ENCODE measurements at places on chromosomes 6 and 20.

GRCh38 chr6:107713563-107713962 is 110.5 kb downstream of the SCML4 start:
- no peak for DNase-seq

- no peak for DNase-seq
Observed at GRCh38 chr6:19896693-19897010, 59.5 kb downstream of the ID4 start.

GRCh38 chr6:102039441-102039840 is 645.9 kb downstream of the GRIK2 start:
- DNase-seq: no peak

DNA sequence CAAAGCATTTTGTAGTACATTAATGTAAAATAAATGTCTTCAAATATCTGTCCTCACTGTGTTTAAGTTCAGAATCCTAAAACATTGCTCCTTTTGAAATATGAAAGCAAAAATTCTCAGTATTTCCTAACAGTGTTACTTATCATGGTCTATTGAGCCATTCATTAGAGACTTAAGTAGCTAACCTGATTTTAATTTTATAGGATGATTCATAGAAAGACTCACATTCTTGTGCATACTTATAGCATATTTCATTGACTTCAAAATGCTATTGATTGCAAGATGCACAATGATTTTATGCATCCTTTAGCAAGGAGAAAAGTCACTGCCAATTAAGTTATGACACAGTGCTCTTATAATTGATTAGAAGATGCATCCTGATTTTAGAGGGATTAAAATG is 85.7 kb downstream of the HIVEP1 start:
- no peak for DNase-seq

DNA sequence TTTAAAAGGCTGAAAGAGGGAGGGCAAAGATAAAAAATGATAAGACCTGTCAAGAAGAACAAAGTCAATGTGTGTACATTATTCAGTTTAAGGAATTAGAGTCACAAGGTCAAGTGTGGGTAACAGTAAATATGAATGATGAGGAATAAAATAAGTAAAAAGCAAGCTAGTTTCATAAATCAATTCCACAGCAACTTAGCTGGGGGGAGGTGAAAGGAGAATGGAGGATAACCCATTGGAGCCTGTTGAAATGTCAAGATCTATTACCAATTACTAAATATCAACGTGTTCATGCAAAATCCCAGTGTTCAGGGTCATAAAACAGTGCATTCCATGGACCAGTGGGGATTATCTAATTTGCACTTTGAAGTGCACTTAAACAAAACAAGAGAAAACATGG is 242.9 kb downstream of the TBX18 start:
- DNase-seq: no peak

GRCh38 chr6:170394980-170395379 is 88.4 kb downstream of the FAM120B start:
- no peak for DNase-seq

DNA sequence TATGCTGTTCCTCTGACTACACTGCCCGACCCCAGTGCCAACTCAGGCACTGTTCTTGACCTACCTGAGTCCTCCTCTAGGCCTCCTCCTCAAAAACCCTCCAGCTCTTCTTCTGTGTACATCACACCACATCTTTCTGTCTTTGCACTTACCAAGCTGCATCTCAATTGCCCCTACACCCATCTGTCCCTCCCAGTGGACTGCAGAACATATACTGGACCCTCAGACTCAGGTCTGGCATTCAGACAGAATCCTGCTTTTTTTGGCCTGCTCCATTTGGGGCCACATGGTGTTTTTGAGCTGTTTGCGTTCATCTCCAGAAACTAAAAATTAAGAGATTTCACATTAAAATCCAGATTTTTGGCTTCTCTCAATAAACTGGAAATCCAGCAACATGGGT is 23.2 kb upstream of the YWHAB start:
- no peak for DNase-seq

DNA sequence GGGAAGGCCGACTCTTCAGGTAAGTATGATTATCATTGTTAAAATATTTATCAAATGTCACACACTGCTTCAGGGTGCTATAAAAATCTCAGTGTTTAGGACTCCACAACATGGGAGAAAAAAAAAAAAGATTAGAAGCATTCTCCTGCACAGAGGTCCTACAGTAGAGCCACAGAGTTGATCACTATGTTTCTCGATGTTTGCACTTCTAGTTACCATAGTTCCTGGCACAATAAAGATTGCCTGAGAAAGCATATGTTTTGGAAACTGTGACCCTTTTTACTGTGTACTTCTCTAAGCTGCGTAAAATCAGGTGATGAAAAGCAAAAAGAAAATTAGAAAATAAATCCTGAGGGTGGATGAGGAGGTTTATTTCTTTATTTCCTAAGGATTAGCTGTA is 269.9 kb upstream of the SYNCRIP start:
- no peak for DNase-seq

DNA sequence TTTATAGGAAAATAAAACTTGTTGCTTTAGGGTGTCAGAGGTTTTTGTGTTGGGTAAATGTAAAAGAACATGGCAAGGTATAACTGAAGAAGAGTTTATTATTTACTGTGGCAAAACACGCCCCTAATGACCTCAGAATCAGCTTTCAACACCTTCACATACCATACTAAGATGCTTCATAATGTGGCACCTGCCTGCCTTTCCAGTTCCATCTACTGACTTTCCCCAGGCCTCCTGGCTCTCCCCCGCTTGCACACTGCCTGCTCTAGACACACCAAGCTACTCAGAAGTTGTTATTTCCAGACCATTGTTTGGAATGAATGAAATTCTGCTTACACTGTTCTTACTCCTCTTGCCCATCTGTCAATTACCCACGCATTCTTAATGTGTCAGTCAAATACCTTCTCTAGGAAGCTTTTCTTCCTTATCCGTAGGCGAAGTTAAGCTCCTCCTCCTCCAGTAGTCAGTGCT is 1.8 kb downstream of the TIAM2 start:
- no peak for DNase-seq

- DNase-seq: no peak
Observed at GRCh38 chr6:130838951-130839350, 11.7 kb downstream of the SMLR1 start.

- DNase-seq: no peak
Observed at GRCh38 chr6:138765896-138766655, 7.5 kb upstream of the CCDC28A start.

DNA sequence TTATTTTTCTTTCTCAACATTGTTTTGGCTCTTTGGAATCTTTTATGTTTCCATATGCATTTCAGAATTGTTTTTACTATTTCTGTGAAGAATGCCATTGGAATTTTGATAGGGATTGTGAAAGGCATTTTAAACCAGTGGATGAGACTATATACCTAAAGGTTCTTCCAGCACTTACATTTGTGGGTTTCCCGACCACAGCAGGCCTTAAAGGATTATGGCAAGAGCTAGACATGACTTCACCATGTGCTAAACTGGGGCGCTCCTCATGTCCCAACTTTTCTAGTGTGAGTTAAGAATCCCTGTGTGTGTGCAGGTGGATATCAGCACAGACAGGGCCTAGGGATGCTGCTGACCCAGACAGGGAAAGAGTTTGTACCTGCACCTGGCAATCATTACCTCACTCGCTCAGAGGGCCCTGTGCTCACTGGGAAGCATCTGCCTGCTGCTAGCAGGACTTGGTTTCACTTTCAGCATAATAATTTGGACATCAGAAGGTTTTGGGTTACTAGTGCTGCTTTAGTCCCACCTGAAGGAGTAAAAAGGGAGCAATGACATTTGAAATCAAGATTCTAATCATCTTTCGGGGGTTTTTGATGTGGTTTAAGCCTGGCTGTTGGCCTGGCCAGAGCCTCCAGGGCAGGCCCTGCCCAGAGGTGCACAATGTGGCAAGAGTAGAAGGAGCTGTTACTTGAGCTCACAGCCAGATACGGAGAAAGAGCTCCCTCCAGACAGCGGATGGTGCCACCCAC is 137.1 kb downstream of the CDC5L start:
- no peak for DNase-seq

DNA sequence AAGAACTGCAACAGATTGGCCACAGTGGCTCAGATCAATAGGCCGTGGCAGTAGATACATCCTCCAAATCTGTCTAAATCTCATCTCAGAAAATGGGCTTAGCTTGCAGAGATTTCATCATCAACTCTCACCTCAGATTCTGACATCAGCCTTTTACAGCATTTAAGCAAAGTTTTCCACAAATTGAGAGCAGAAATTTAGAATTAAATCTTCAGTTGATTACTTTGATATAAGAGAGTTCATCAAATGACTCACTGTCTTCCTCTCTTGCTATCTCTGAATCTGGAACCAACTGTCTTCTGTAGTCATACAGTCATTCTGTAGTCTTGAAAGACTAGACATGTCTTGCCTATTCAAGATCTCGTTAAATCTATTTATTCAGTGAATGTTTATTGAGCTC is 45.2 kb upstream of the CTAGE9 start:
- DNase-seq: no peak

- no peak for DNase-seq
Observed at GRCh38 chr6:80967609-80968008, 784.9 kb downstream of the TENT5A start.

- peak; percentile 28 for DNase-seq
Observed at GRCh38 chr20:56442389-56443365, 25.8 kb upstream of the RTF2 start.

DNA sequence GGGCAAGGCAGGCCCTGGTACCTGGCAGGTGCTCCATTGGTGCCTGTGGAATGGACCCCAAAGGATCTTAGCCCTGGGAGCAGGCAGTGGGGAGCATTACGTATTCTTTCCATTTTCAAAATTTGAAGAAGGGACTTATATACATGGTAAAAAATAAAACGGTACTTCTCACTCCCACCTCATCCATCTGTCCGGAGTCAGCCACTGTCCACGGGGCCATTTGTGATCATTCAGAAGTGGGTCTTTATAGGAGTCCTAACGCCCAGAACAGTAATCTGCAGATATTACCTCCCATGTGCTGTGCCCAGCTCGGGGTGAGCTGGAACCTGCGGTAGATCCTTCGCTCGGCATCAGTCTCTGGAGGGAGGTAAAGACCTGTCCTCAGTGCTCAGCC is 110.4 kb downstream of the SYCP2 start:
- DNase-seq: no peak

GRCh38 chr6:104799134-104799657 is 60.5 kb downstream of the HACE1 start:
- no peak for DNase-seq

- DNase-seq: no peak
Observed at GRCh38 chr6:46629691-46630090, 22.9 kb downstream of the CYP39A1 start.

DNA sequence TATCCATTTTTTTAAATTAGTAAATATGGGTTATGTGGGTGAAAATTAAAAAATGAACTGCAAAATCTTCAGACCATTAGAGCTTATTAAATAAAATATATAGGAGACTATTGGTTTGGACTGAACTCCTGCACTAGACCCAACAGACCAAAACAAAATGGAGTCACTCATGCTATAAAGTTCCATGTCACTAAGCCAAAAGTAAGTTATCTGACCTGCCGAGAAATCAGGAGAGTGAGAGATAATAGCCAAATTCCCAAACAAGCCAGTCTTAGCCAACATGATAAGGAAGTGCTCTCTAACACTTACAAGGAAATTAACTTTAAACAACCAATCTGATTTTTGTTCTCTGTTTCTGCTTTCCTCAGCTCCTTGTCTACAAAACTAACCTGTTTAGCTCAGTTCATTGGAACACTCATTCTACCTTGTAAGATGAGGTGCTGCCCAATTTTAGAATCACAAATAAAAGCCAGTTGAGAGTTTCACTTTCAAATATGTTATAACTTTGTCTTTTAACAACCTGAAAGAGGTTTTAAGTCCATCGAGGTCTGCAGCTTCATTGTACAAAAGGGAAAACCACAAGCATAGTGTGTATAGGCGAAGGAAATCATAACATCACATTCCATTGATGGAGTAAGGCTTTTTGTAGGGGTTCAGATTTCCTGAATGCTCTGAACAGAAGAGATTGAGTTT is 220.5 kb downstream of the TENT5A start:
- no peak for DNase-seq

DNA sequence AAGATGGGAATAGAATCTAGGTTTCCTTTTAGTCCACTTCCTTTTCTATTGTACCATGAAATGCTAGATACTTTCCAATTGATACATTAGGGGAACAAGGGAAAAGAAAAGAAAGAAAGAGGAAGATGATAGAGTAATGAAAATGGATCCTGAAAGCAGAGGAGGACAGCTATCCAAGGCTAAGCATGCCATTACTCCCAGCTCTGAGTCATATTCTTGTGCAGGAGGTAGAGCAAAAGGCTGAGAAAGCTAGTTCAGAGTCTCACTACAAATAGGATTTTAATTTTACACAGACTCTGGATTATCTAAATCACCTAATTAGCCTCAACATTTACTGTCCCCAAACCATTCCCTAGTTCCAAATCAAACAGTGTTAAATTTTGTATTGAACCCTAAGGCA is 23.6 kb downstream of the RWDD2A start:
- DNase-seq: no peak

GRCh38 chr6:1749041-1749440 is 139.3 kb downstream of the FOXC1 start:
- DNase-seq: no peak

GRCh38 chr20:57322476-57322875 is 7.1 kb upstream of the SPO11 start:
- no peak for DNase-seq

DNA sequence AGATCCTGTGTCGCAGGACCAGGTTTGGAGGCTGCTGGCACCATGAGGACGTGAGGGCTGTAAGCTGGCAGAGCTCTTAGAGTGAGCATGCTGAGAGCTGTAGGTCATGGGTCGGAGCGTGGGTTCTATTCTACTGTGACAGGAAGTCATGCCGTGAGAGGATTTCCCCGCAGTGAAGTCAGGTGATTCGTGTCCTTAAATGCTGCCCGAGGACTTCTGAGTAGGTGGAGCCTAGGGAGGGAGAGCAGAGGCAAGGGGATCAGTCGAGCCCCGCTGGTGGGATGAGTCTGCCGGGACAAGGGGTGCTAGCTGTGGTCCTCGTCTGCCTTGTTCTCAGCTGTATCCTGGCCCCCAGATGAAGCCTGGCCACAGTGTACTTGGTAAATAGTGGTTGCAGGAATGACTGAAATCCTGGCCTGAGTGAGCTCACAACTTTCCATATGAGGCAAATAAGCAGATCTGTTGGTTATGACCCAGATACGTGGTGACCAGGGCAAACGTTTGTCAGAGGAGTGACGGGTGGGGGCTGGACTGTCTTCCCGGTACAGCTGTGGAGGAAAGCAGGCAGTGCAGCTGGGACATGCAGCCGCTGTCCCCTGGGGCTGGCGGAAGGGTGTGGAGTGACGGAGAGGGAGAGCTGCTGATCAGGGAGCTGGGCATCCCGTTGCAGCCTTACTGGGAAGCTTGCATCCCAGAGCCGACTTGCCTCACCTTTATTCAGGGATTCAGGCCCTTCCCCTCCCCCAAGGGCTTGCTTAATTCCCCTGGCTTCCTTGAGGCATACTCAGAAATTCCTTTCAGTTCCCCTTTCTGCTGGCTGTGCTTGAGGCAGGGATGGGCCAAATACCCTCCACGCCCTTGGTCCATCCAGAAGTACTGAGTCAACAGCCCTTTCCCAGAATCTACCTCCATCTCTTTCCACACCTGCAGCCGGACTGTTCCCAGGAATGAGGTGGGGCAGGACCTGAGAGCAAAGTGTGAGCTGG is 250.9 kb upstream of the RREB1 start:
- peak; percentile 90 for DNase-seq

- DNase-seq: no peak
Observed at GRCh38 chr20:23569570-23569969, 1.3 kb upstream of the CST9L start.

- peak; percentile 60 for DNase-seq
Observed at GRCh38 chr6:111798281-111798725, 74.9 kb downstream of the FYN start.
